AG04450 (cell line): ENCODE measurements at places on chromosomes 12 and 14. TPM values are rescaled to one million over a fixed set of nuclear protein-coding genes. Genes with fewer than 3 reads are reported as not detected.

The MFAP5 gene
- 0.36 and 0.60 TPM in 2 replicates for polyA plus RNA-seq

- DNase-seq = no peak
Observed at GRCh38 chr12:107319533-107320032, 226.2 kb upstream of the CRY1 start.

DNA sequence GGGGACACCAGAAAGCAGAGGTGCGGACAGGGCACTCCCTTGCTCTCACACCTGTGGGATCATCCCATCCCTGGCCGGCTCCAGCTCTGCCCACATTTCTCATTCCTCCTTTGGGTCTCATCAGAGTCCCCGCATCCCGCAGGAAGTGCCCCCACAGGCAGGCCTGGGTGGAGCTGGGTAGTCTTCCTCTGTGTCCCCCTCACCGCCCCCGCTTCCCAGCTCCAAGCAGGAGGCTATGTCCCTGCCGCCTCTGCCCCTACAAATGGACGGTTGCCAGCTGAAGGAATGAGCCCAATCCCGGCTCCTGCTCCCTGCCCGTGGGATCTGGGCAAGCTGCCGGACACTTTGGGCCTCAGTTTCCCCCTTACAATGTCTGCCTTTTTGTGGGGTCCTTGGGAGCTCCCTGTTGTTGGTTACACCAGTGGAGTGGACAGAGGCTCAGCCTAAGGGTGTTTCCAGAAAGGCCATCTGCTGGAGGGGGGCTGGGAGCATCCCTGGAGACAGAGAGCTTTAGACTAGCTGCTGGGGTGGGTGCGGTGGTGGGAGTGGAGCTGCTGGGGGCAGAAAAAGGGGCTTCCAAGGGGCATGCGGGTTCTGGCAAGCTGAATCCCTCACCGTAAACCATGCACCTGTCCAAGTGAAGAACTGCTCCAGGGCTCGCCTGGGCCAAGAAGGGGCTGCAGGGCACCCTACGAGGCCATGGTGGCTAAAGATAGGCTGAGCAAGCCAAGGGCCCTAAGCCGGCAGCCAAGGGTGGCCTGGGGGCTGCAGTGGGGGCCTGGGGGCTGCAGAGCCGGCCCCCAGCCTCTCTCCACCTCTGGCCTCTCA is 7.9 kb upstream of the GPR132 start:
- no peak for DNase-seq

- no peak for DNase-seq
Observed at GRCh38 chr12:84605983-84606382, 306.6 kb downstream of the SLC6A15 start.

- DNase-seq = no peak
Observed at GRCh38 chr12:15180325-15180724, 40.9 kb downstream of the RERG start.

DNA sequence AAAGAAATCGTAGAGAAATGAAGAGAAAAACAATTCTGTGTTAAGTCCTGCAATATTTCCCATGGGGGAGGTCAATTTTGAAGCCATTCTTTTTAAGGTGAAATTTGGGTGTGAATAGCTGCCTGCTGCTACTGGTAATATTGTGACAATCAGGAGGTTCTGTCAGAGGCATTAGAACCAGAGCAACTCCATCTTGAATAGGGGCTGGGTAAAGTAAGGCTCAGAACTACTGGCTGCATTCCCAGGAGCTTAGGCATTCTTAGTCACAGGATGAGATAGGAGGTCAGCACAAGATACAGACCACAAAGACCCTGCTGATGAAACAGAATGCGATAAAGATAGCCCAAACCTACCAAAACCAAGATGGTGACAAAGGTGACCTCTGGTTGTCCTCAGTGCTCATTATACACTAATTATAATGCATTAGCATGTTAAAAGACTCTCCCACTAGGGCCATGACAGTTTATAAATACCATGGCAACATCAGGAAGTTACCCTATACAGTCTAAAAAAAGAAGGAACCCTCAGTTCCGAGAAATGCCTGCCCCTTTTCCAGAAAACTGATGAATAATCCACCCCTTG is 24.8 kb upstream of the MTHFD1 start:
- no peak for DNase-seq
